ENCODE measurements at places on chromosomes 12 and 14. TPM values are rescaled to one million over a fixed set of nuclear protein-coding genes. Genes with fewer than 3 reads are reported as not detected.

The LAG3 gene
- total RNA-seq, result not detected

The SDR9C7 gene
- 0.14 TPM for total RNA-seq

The GYS2 gene
- total RNA-seq, result not detected

The CACNB3 gene
- total RNA-seq, result 21.9 TPM

- no peak for DNase-seq
Measured at GRCh38 chr14:64114796-64115195, 179.4 kb downstream of the ESR2 start.

GRCh38 chr14:69879175-69880043 lies at the start of gene SMOC1:
Gene SMOC1 (plus strand): TSS chr14:69879416. CDS start chr14:69879679, 263 bp downstream.
- peak; percentile 34 for DNase-seq

- peak; percentile 80 for DNase-seq
Measured at GRCh38 chr14:73829526-73830431, 21.9 kb upstream of the PTGR2 start.

DNA sequence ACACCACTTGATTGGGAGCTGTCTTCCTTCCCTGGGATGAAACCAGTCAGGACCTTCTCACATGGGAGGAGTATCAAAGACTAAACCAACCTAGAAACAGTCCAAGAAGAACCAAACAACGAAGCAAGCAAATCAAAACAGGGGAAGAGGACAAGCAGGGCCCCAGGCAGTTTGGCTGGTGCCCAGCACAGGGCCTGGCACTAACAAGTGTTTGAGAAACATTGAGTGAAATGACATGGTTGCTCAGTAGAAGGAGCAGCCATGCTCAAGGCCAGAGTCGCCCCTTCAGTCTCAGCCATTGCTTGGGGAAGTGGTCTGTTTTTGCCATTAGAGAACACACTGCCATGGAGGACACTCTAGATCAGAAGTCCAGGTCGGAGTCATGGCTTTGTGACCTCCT lies 323.1 kb downstream of the CACNA1C start:
- no peak for DNase-seq

DNA sequence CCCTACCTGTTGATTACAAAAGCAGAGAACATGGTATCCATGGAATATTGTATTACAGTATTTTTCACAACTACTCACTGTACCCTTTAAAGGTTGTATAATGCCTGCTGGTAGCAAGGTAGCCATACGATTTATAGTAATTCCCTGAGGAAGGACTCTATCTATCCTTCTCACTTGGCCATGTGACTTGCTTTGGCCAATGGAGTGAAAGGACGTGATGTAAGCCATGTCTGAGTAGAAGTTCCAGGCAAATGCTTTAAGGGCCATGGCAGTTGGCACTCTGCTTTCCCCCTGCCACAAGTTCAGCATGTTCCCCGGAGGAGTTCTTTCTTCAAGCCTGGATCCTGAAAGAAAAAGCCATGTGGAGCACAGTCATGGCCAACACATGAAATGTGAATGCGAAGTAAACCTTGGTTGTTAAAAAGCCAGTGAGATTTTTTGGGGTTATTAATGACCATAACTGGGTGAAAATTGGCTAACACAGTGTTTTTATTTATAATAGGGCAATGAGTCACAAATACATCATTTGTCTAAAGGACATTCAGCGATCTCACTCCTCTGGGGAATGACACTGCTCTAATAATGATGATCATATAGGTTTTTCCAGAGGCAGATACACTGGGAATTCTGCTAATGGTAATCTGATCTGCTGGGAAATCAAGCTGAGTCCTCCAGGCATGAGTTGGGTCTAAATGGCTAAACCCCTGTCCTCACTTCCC lies 67.4 kb upstream of the SLC38A2 start:
- no peak for DNase-seq

GRCh38 chr14:35818346-35819115 lies 7.6 kb upstream of the BRMS1L start:
- peak; percentile 50 for DNase-seq

DNA sequence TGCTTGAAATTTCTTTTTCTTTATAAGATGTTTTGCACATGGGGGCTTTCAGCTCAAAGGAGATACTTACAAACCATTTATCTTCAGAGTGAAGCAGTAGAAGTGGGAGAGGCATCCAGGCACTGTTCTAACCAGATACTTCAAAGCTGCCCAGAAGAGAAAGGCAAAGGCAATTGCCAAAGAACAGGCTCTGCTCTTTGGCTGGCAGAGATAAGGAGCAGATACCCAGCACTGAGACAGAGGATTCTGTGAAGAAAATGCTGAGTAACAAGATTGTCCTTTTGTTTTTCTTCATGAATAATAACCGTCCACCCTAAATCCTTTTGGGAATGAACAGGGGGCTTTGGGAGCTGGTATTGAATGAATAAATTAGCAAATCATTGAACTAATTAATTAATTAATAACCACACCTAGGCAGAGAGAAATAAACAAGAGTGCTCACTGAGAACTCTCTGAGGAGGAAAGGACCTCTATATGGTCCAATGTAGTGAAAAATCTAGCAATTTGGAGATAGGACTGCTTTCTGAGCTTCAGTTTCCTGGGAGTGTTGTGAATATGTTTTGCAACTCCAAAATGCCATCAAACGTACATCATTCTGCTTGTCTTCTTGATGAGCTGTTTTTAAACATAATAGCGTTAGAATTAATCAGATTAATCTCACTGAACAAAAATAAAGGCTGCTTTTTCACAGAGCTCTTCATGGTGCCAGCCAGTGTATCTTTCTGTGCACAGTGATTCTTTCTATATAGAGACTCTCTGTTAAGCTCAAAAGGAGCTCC lies 192.8 kb upstream of the AMIGO2 start:
- DNase-seq, result no peak

- no peak for DNase-seq
Measured at GRCh38 chr12:25995906-25996305, 37.4 kb downstream of the RASSF8 start.
